AG04449 (cell line): ENCODE measurements at places on chromosomes 1 and 21.

DNA sequence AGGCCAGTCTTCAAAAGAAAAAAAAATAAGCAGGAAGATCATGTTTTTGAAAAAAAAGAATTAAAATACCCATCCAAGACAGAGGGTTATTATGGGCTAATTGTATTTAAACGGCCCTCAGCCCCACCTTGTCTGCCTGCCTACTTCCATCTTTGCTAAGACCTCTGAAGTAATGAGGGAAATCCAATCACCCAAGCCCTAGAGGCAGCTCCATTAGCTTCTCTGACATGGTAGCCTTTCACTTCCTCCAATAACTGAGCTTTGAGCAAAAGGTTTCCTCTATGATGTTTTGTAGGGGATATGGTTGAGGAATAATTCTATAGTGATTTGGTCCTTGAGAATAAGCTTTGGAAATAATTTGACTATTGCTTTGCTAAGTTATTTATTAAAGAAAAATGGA lies 178.2 kb upstream of the SGIP1 start:
- no peak for DNase-seq

DNA sequence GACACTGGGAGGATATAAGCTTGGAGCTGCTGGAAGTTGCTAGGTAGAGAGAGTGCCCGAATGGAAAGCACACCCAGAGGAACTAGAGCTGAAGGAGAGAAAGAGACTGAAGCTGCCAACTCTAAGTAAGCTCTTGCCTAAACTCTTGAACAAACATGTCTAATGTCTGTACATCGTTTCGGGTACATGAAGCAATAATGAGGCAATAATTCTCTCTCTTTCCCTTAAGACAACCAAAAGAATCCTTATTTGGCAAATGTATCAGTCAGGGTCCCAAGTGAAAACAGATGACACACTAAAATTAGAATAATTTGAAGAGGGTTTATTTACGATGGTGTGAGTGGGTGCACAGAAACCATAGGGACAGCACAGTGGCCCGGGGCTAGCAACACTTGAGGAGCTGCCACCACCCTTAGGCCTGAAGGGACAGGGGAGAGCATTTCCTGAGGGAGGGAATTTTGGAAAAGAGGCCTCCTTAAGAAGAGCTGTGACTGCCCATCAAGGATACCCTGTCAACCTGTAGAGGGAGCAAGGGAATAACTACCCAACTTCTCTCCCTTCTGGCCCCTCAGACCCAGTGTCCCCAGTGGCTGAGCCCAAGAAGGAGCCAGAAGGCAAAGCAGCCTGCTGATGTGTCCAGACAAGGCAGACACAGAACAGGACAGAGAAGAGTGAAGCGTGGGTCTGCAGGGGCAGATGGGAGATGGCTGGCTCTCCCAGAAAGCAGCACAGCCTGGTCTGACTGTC lies 36.1 kb upstream of the KHDRBS1 start:
- peak; percentile 59 for DNase-seq

DNA sequence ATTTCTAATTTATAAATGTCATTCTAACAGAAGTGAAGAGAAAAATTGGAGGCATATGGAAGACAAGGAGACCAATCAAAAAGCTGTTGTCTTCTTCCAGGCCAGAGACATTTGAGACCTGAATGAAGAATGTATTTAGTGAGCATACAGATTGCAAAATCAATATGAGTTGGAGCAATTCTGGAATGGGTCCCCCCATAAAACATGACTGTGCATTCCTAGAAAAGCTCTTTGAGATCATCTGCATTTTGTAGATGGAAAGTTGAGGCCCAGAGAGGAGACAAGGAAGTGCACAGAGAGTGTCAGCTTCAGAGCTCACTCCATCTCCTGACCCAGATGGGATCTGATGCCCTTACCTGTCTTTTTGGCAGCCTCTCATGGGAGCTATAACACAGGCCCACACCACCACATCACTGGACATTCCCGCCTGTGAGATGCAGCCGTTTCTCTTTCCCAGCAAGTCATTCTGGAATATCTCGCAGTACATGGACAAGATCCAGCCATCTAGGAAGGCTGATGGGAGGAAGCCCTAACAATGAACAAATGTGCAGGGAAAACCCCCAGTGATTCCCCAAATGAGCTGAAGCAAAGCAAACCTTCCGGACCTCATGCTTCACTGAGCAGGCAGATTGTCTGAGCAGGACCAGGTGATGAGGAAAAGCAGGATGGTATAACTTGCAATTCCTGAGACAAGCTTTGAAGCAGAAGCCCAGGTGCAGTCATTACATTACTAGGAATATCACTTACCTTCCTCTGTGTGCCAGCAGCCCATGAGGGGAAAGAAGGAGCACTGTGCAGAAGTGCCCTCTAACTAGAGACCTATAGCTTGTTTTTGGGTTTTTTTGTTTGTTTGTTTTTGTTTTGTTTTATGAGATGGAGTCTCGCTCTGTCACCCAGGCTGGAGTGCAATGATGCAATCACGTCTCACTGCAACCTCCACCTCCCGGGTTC lies 445.6 kb downstream of the PLPP3 start:
- DNase-seq = no peak

GRCh38 chr1:43438576-43438952 lies 15.2 kb downstream of the HYI start:
- DNase-seq = no peak

DNA sequence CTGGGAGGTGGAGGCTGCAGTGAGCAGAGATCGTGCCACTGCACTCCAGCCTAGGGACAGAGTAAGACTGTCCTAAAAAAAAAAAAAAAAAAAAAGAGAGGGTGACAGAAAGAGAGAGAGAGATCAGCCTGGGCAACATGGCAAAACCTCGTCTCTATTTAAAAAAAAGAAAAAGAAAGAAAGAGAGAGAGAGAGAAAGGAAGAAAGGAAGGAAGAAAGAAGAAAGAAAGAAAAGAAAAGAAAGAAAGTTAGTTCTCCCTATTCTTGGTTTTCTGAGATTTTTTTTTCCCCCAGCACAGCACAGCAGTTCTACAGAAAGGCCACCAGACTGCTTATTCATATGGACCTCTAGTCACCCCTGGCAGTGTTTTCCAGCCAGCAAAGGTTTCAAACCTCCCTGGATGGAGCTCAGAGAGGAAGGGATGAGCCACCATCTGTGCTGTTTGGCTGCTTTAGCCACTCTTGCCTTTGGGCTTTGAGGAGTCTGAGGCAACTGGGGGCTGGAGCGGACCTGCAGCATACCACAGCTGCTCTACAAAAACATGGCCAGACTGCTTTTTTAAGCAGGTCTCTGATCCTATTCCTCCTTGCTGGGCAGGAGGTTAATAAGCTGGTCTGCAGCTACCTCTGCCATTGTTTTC lies 10.6 kb downstream of the S100A6 start:
- no peak for DNase-seq

DNA sequence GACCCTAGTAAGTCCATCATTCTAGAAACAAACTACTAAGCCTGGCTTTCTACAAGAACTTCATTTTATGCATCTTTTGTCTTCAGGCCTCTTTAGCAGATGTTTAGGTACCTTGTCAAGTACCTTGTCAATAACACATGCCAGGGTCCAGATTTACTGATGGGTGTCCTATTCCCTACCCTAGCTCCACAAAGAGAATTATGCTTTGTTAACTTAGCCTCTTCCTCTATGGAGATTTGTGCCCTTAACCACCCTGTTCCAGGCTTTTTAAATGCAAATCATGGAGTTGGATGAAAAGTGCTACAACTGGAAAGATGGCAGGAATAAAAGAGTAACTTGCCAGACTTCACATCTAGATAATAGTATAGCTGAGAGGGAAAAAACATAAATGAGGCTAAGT lies 42.7 kb downstream of the SPATA46 start:
- no peak for DNase-seq

GRCh38 chr1:203038217-203038741 lies 12.0 kb downstream of the PPFIA4 start:
- DNase-seq = peak; percentile 29

DNA sequence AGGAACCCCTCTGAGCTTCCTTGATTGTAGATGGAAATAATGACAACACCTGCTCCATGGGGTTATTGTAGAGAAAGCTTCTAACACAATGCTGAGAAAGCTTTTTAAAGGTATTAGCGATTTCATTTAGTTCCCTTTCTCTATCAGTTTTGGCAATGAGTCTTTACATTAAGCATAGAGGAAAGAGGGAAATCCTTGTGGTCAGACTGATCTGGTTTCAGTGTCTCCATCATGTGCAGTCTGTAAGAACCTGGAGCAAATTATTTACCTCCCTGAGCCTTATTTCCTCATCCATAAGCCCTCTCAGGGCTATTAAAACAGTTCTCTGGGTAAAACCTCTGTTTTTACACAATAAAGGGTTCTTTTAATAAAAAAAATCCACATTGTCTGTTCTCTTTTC lies 87.5 kb downstream of the FGGY start:
- DNase-seq = no peak

GRCh38 chr1:192592517-192592916 lies 16.9 kb downstream of the RGS1 start:
- no peak for DNase-seq

GRCh38 chr1:94553323-94553730 lies 11.8 kb upstream of the F3 start:
- no peak for DNase-seq

- DNase-seq = no peak
Measured at GRCh38 chr1:179061360-179062282, 20.2 kb upstream of the TOR3A start.

GRCh38 chr1:54604051-54604450 lies 19.3 kb downstream of the FAM151A start:
- DNase-seq = no peak

- no peak for DNase-seq
Measured at GRCh38 chr21:42179316-42179715, 39.6 kb upstream of the ABCG1 start.

GRCh38 chr1:224065455-224065854 lies 48.5 kb upstream of the FBXO28 start:
- DNase-seq = no peak

DNA sequence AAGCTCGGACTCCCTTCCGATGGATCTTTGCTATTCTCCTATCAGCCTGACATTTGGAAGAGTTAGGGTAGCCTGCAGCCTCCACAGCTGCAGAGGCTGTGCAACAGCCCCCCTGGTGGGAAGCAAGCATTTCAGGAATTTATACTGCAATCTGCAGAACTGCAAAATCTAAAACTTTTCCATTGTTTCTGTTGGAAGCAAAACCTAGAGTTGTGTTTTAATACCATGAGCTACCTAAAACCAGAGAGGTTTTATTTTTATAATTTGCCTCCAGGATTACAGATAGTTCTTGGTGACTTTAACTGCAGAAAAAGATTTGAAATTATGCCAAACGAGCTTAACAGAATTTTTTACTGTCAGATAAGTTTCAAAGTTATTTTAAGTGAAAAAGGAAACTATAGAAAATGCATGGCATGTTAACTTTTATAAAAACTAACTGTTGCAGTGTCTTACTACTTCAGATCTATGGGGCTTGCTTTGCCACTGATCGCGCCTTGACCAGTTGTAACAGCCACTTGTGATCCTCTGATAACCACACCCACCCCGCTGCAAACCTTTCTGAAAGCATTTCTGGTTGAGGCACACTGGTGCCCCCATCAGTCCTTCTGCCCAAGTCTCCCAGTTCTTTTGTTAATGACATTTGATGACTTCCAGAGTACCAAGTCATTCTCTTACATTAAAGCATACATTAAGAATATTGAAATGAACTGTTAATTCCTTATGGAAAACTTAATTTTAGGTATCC lies 64.8 kb downstream of the PRDM2 start:
- no peak for DNase-seq

- DNase-seq = no peak
Measured at GRCh38 chr1:22527555-22528296, 35.6 kb upstream of the EPHA8 start.

GRCh38 chr1:43893006-43893405 lies 40.6 kb upstream of the ARTN start:
- DNase-seq = no peak

GRCh38 chr21:31287201-31287600 lies 56.9 kb downstream of the TIAM1 start:
- no peak for DNase-seq

DNA sequence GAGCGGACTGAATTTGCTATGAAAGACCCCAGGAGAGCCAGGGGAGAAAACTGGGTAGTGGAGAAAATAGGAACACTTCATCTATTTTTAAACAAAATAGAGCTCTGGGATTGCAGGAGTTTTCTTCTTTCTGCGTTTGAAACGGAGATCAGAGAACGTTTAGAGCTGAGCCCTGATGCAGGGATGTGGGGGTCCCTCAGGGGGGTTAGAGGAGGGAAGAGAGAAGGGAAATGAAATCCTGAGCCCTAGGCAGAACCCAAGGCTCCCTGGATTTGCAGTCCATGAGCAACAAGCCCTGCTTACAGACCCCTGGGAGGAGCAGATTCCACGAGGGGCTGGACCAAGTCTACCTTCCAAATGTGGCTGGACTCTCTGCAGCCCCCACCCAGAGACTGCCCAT lies 21.8 kb downstream of the STYXL2 start:
- no peak for DNase-seq

DNA sequence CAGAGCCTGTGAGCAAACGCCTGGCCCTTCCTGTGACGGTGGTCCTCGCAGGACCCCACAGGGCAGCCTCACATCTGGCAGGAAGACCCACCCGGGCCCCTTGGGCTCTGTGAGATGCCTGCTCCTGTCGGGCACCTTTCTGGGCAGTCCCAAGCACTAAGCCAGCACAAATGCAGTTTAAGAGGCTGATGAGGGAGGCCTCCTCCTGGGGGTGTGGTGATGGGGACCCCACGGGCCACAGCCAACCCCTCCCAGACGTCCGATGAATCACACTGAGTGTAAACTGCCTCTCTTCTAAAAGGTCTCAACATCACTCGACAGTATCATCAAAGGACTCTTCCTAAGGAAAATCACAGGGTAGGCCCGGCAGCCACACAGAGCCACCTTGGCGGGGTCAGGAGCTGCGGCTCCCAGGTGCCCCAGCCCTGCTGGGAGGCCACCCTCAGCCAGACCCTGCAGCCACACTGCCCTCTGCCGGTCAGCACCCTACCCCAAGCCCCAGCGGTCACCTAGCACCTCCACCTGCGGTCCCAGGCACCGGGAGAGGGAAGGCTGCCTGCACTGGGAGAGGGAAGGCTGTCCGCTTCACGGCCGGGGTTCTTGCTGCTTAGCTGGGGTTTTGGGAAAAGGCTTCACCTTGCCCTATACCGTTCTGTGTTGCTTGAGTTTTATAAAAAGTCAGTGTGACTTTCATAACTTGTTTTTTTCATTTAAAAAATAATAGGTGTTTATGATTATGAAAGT lies 3.9 kb upstream of the PRKCZ start:
- no peak for DNase-seq

- no peak for DNase-seq
Measured at GRCh38 chr1:1272341-1273208, 1.1 kb downstream of the UBE2J2 start.
